ENCODE measurements at places on chromosomes 4 and X.

- DNase-seq, result no peak
Measured at GRCh38 chrX:100340491-100341141, 69.5 kb downstream of the PCDH19 start.

GRCh38 chrX:71859637-71860036, 51.0 kb upstream of the NHSL2 start:
- no peak for DNase-seq

DNA sequence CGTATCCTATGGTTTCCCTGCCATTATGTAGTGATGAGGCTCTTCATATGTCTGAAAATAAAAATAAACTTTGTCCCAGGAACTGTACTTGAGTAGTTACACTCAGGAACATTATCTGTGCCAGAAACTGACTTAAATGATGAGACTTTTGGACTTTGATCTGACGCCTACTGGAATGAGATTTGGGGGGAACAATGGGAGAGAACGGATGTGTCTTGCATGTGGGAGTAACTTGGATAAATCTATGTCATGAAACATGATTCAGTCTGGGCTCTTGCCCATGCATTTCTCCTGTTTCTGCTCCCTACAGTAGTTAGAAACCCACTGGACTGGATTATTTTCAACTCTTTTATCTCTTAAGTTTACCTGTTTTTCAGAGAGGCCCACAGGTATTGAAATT, 2351.4 kb downstream of the PCDH7 start:
- no peak for DNase-seq

- DNase-seq, result no peak
Measured at GRCh38 chr4:174714393-174715211, 114.4 kb downstream of the GLRA3 start.

DNA sequence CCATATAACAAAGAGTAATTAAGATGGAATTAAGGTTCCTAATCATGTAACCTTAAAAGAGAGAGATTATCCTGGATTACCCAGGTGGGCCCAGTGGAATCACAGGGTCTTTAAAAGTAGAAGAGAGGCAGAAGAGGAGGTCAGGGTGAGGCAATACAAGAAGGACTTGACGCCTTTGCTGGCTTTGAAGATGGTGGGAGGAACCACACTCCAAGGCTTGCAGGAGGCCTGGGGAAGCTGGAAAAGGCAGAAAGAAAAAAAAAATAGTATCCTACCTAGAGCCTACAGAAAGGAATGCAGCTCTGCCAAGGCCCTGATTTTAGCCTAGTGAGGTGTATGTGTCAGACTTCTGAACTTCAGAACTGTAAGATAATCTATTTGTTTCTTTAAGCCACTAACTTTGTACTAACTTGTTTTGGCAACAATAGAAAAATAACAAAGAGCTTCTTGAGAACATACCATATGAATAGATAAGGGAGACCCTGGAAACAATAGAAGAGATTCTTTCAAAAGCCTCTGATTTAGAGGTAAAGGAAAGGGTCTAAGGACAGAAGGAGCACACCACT, 229.9 kb upstream of the TTC29 start:
- DNase-seq, result no peak

DNA sequence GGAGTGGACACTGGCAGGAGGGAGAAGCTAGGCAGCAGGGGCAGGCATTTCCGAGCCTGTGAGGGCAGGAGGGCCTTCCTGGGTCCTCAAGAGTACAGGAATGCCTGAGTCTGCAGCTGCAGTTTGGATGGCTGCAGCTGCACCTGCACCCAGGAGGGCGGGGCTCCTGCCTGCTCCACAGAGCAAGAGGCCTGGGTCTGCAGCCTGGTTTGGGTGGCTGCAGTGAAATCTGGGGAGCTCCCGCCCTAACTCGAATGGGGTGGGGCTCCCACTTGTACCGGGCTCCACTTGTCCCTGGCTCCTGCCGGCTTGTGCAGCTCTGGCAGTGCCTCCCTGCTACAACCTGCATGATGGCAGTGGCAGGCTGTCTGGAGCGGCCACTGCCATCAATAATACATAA, 436.0 kb downstream of the ARHGAP24 start:
- no peak for DNase-seq

- no peak for DNase-seq
Measured at GRCh38 chr4:19224820-19225219, 1026.9 kb upstream of the SLIT2 start.

GRCh38 chr4:128519163-128519830, 231.7 kb upstream of the PGRMC2 start:
- no peak for DNase-seq

GRCh38 chrX:100379388-100379986, 30.6 kb downstream of the PCDH19 start:
- DNase-seq, result no peak

Data from right renal cortex interstitium (tissue), 3 donors.